ENCODE measurements at places on chromosomes 2 and 18.

DNA sequence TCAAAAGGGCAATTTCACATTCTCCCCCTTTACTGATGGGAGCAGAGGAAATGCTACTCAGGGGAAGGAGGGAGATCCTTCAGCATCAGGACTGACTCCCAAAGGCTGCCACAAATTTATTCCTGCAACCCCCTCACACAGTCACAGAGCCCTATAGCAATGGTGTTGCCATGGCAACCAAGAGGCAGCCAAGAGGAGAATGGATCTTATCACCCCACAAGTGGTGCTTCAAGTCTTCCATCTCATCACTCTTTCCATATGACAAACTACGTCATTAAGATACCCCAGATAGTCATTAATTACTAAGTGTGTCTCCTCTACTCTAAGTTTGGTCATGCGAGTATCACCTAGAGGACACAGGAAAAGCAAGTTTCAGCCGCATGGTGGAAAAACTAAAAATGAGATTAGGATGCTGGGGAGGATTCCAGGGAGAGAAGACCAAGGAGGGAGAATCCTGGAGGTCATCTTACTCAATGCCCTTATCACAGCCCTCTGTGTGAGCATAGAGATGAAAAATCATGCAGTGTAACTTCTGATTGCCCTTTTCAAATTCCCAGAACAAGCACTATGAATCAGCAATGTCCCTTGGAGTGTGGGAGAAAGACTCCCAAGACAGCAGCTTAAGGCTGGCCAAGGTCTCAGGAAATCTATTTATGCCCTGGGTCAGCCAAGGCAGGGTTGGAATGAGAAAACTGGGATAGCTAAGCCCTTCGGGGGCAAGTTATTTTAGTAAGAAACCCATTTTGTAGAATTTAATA, 885.7 kb upstream of the KLHL29 start:
- DNase-seq = no peak

DNA sequence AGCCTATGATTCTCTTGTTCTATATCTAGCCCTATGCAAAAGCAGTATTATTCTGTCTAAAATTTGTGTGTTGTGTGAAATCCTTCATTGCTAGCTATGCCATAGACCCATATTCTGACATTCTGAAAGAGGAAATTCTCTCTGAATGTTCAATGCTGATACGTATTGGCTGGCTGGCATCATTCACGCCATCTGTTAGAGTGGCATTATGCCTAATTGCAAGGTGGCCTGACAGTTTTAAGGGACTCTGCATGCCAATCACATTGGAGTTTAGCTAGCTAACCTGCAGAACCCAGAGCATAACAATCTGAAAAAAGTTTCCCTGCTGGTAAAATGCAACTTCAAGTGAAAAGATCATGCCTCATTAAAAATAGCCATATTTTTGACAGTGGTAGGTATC, 316.0 kb downstream of the SOX11 start:
- peak; percentile 49 for DNase-seq

GRCh38 chr2:105778080-105778607, 33.4 kb downstream of the NCK2 start:
- no peak for DNase-seq

DNA sequence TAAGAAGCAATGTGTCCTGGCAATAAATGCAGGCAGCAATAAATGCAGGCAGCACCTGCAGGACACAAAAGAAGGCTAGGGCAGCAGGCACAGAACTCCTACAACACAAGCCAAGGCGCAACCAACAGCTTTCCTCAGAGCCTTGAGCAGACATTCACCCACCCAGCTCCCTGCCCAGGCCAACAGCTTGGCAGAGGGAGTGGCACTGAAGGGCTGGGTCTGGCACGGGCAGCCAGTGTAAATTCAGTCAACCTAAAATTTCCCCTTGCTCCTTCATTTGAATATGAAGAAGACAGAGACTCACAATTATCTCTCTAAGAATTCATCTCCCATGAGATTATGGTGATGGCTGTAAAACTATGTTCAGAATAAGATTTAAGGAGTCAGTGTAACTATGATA, 35.4 kb downstream of the AAK1 start:
- no peak for DNase-seq

- DNase-seq = no peak
Measured at GRCh38 chr2:186427970-186428369, 58.1 kb upstream of the ZC3H15 start.

DNA sequence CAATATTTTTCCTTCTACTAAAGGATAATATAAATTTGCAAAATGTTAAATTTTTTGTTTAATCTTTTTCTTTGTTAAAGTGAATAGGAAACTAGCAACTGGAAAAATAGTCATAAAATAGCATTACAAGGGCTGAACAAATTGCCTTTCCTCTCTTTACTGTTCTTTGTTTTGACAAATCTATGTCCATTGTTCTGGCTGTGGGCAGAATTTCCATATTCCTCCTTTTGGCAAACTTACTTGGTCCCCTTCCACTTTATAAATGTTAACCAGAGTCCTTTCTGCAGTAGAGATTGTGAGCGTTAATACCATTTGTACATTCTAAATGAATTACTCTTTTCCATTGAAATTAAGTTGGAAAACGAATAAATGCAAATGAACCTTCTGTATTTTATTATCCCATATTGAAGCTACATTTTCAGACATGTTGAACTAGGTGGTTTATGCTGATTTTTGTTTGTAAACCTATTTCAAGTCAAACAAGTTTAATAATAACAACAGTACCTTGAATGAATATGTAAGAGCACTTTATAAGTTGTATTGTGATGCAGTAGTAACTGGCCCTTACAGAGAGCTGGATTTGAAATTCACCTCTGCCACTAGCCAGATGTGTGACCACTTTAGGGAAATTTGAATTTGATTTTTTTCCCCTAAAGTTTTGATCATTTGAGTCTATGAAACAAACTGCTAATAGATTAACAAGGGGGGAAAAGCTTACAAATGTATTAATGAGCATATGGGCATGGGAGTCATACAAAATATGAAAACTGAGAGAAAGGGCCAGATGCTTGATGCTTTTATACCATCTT, 3.3 kb downstream of the RNF125 start:
- no peak for DNase-seq

DNA sequence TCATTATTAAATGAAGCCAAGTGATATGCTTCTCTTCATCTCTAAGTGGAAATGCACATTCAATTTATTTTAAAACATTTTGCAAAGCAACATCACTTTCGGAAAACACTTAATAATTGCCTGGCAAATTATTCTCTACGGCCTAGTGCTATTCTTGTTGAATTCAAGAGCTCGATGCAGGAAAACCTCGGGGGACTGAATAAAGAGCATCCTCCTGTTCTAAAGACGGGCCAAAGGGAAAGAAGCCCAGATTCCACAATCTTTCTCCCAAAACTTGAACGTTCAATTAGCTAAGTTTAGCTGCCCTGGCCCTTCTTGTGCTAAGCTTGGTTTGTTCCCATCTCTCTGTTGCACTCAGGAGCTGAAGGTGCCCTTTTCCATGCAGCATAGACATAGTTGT, 23.2 kb upstream of the SEH1L start:
- DNase-seq = no peak

GRCh38 chr2:172295677-172296076, 131.7 kb upstream of the ITGA6 start:
- no peak for DNase-seq

- no peak for DNase-seq
Measured at GRCh38 chr18:45363196-45363595, 252.1 kb upstream of the SLC14A2 start.

DNA sequence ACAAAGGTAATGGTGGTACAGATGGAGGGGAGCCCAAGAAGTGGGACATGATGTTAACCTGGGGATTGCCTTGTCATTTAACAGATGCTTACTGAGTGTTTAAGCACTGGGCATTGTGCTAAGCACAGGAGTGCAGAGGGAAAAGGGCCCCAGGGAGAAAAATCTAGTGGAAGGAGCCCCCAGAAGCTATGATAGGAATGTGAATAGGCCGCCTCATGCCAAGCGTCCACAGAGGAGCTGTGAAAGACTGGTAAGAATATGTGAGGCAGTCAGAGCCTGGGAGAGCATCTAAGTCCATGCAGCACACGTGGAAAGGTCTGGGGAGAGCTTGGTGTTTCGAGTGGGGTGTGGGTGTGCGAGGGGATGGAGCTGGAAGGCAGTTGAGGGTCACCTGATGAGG, 5.5 kb downstream of the ZNF532 start:
- no peak for DNase-seq

DNA sequence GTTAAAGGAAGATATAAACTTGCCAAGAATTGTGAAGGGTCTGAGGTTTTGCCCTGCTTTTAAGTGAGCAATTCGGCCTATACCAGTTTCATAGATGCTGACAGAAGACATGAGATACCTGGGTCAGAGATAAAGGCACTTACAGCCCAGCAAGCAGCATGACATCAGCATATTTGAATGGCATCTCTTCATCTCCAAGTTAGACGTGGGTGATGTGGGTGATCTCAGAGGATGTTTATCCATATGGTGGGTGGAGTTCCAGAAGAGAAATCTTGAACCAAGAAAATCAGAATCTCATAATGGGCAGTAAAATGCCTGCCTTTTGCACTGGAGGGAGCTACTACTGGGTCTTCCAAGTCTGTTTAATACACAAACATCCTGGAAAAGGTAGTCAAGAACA, 44.7 kb downstream of the GYPC start:
- no peak for DNase-seq

DNA sequence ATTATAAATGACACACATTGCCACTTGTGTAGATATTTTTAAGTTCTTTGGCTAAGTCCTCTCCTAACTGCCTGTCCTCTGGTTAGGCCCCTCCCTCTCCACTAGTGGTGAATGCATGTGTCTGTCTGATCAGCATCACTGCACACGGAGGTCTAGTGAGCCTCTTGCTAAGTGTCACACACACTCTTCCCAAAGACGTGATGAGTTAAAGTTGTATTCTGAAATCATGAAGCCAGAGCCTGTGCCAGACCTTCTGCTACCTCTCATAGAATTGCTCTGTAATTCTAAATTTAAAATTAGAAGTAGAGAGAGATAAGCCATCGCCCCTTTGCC, 41.3 kb downstream of the RALB start:
- DNase-seq = no peak

DNA sequence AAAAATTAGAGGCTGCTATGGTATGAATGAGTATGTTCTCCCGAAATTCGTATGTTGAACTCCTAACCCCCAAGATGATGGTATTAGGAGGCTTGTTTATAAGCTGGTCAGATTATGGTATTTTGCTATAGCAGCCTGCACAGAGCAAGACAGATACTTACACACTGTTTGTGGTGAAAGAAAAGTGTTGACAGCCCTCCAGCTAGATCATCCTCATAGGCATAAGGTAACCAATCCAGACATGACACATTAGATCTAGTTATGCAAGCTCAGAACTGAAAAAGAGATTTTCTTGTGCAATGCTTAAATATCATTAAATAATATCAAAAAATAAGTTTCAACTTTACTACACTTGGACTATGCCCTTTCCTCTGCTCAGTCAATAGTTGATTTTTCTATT, 107.1 kb downstream of the ABCA12 start:
- DNase-seq = peak; percentile 0

DNA sequence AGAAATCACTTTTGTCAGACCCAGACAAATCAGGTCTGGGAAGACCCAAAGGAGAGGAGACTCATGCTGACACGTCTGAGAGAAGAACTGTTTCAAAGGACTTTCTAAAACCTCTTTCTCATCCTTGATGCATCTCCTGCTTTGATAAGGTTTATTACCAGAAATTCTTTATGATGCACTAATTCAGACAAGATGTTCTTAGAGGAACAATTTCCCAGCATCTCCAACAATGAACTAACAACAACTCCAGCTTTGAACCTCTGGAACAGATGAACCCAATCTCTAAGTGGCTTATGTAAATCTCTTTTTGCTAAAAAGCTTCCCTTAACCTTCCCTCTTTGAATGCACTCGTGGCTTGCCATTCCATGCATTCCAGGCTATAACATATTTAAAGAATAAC, 15.9 kb upstream of the SERPINB11 start:
- DNase-seq = no peak

DNA sequence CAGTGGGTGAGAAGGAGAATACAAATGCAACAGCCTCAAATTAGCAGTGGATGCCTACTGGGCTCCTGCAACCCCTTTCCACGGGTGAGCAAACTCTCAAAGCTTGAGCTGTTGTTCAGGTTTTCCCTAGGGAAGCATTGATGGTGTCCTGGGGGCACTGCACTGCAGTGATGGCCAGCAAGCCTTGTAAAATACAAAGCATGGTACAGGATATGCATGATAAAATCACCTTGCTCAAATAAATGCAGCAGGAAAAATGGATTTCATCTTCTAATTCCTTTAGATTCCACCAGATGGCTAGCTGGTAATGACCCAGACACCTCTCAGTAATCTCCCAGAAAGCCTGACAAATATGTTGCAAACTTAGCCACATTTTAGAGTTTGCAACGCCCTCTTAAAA, 698.2 kb downstream of the TRIB2 start:
- peak; percentile 88 for DNase-seq

DNA sequence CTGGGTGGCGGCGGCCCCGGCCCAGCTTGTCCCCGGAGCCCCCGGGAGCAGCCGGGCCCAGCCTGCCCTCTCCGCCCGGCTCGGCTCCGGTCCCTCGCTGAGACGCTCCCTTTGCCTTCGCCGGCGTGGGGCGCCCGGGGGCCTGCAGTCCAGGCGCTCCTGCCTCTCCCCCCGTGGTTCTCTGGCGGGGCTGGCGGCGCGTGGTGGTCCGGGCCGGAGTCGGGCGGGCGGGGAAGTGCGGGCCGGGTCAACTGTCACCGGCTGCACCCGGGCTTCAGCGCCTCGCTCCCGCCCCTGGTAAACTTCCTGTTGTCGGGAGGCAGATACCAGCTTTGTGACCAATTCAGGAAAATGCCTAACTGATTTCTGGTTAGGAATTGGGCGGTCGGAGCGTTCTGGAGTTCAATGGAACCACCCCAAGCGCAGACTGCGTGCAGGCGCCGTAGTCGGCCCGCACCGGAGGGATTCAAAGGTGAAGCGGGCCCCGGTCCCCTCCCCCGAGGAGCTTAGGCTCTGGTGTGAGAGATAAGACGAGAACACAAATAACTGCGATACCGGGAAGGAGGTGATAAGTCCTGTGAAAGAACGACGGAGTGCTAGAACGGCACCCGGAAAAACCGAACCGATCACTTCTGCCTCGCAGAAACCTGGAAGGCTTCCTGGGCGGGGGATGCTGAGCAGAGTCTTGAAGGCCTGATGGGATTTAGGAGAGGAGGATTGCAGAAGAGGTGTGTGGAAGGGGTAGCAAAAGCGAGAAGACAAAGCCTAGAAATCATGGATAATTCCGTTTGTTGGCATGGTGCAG, 891 bp downstream of the CAB39 start:
- peak; percentile 26 for DNase-seq

GRCh38 chr2:158756976-158757375, 38.1 kb upstream of the DAPL1 start:
- no peak for DNase-seq

DNA sequence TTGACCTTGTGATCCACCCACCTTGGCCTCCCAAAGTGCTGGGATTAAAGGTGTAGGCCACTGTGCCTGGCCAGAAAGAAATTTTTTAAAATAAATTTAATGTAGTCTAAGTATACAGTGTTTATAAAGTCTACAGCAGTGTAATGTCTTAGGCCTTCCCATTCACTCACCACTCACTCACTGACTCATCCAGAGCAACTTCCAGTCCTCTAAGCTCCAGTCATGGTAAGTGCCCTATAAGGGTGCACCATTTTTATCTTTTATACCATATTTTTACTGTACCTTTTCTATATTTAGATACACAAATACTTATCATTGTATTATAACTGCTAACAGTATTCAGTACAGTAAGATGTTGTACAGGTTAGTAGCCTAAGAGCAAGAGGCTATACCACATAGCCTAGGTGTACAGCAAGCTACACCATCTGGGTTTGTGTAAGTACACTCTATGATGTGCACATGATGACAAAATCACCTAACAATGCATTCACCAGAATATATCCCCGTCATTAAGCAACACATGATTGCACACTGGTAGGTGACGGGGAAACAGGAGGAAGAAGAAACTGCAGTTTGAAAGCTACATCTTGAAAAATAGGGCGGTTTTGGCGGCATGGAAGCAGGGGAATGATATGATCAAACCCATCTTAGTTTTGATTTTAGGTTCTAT, 105.1 kb upstream of the ITGB6 start:
- no peak for DNase-seq

All from NCI-H69 (cell line).